SJCRH30 (cell line): ENCODE measurements at places on chromosomes 5 and 9. TPM values are rescaled to one million over a fixed set of nuclear protein-coding genes. Genes with fewer than 3 reads are reported as not detected.

The LRRC26 gene
- 0.24 and 0.53 TPM in 2 replicates for total RNA-seq

- H3K36me3 ChIP-seq: no peaks in the 10 kb centered on the region
- H3K4me1 ChIP-seq: no peaks in the 10 kb centered on the region
- no peaks in the 10 kb centered on the region for H3K27me3 ChIP-seq
These were observed 97.6 kb downstream of the ARSB start for GRCh38 chr5:78887384-78888118.

DNA sequence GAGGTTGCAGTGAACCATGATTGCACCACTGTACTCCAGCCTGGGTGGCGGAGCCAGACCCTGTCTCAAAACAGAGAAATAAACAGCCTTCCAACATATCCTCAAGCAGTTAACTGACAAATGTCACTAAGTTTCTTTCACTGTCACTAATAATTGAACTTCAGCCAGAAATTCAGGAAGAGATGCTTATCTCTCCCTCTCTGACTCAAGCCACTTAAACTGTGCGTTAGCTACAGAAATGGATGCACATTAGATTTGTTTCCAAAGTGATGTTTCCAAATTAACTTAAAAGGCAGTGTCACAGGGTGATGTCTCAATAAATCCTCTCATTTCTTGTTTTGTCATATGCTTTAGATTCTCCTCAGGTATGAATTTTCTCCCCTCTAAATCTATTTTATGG, 164.9 kb downstream of the KDM4C start:
- no peak overlapping the region for H3K27ac ChIP-seq
- H3K36me3 ChIP-seq: no peaks in the 10 kb centered on the region
- no peaks in the 10 kb centered on the region for H3K27me3 ChIP-seq
- H3K4me3 ChIP-seq: no peak overlapping the region
- H3K4me1 ChIP-seq: no peaks in the 10 kb centered on the region

- H3K27ac ChIP-seq: peak overlapping the region; percentile 60
- no peak overlapping the region for H3K4me3 ChIP-seq
- DNase-seq: peak; percentile 95
- peaks cover 21% of the 10 kb centered on the region for H3K4me1 ChIP-seq
- no peaks in the 10 kb centered on the region for H3K27me3 ChIP-seq
- H3K36me3 ChIP-seq: no peaks in the 10 kb centered on the region
These were observed 14.6 kb upstream of the BNC2 start for GRCh38 chr9:16884952-16885513.

GRCh38 chr5:669842-670395, 23.2 kb downstream of the TPPP start:
- H3K4me3 ChIP-seq: no peak overlapping the region
- no peaks in the 10 kb centered on the region; the same call in 1 of the 2 replicates for H3K27me3 ChIP-seq
- no peaks in the 10 kb centered on the region for H3K36me3 ChIP-seq
- no peak for DNase-seq
- H3K4me1 ChIP-seq: no peaks in the 10 kb centered on the region
- H3K27ac ChIP-seq: no peak overlapping the region

DNA sequence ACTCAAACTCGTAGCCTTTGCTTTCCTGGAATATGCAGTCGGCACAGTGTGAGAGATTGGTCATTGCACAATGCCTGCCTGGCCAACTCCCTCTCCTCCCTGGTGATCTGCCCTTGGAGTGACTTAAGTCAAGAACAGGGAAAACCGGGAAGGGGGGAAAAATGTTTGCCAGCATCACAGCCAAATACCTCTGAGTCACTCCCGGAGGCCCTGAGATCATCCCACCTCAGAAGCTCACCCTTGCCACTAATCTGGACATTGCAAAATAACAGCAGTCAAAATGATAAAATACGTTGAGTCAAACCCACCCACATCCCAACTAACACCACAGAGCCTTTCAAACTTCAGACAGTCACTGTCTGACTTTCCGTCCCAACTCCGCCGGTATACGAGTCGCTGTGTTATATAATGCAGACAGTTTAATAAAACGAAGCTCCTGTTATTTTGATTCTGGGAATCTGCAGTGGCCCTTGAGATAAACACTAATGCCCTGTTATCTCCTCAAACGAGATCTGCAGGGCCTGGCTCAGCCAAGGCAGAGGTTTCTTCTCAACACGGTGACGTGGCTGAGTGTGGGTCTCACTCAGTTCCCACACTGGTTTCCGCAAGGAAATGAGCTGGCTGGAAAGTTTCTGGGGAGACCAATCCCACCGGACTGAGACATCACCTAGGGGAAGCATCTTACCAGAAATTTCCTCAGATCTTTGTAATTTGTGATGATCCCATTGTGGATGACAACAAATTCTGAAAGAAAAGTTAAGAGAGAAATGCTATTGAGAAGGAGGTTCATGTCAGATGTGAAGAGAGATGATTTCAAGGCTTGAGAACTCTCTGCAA, 22.1 kb downstream of the GFPT2 start:
- H3K36me3 ChIP-seq: no peaks in the 10 kb centered on the region
- no peak overlapping the region for H3K4me3 ChIP-seq
- H3K27me3 ChIP-seq: no peaks in the 10 kb centered on the region
- H3K4me1 ChIP-seq: peaks cover 3% of the 10 kb centered on the region; the same call in 1 of the 2 replicates
- no peak overlapping the region for H3K27ac ChIP-seq

GRCh38 chr9:124263213-124263612, 5.5 kb downstream of the NEK6 start:
- H3K36me3 ChIP-seq: no peaks in the 10 kb centered on the region
- no peak for DNase-seq
- H3K4me3 ChIP-seq: no peak overlapping the region
- no peaks in the 10 kb centered on the region for H3K27me3 ChIP-seq
- peak overlapping the region; percentile 72 for H3K27ac ChIP-seq
- peaks cover 69% of the 10 kb centered on the region for H3K4me1 ChIP-seq

GRCh38 chr5:150190503-150190979, 679 bp downstream of the SLC6A7 start:
- H3K27ac ChIP-seq: no peak overlapping the region
- DNase-seq: no peak
- H3K36me3 ChIP-seq: no peaks in the 10 kb centered on the region
- H3K27me3 ChIP-seq: 0 out of 2 replicates have a peak, but pooled peaks cover 8% of the 10 kb centered on the region
- no peak overlapping the region for H3K4me3 ChIP-seq

The FCN2 gene
- total RNA-seq: not detected in 2 replicates

DNA sequence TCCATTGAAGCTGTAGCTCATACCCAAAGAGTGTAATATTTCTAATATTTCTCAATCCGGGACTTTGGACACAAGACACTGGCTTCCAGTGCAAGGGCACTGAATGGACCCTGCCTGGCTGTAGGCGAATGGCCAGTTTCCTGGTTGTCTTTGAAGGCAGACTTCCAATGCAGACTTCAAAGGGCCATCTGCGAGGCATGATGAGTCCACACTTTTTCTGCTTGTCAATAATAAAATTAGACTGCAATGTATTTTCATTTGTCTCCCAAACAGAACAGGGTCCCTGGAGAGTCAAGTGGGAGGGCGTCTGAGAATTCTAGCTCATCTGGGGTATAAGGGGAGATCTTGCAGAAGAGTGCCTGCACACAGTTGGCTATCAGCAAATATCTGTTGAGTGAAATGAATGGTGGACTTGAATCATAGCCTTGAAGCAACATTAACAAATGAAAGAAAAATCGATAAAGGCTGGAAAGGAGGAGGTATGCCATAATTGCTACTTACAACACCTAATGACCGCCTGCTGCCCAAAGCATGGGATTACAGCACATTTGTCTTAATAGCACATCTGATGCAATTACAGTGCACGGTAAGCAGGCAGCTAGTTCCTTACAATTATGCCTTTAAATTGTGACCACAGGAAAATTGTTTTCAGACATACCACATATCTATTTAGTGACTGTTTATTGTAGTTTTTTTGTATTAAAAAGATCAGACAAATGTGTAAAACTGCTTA, 137.5 kb downstream of the ARHGEF28 start:
- no peak for DNase-seq
- no peak overlapping the region for H3K4me3 ChIP-seq
- H3K36me3 ChIP-seq: no peaks in the 10 kb centered on the region
- no peaks in the 10 kb centered on the region for H3K4me1 ChIP-seq
- no peaks in the 10 kb centered on the region for H3K27me3 ChIP-seq

The SLC6A19 gene
- total RNA-seq: not detected in 2 replicates

GRCh38 chr9:87670572-87671264, 55.2 kb upstream of the CTSL start:
- no peaks in the 10 kb centered on the region for H3K4me1 ChIP-seq
- no peaks in the 10 kb centered on the region for H3K27me3 ChIP-seq
- no peak overlapping the region for H3K4me3 ChIP-seq
- H3K27ac ChIP-seq: no peak overlapping the region
- H3K36me3 ChIP-seq: peaks cover 26% of the 10 kb centered on the region

GRCh38 chr5:171697221-171698102, 88.2 kb upstream of the SMIM23 start:
- no peak overlapping the region for H3K27ac ChIP-seq
- H3K36me3 ChIP-seq: no peaks in the 10 kb centered on the region
- no peaks in the 10 kb centered on the region for H3K4me1 ChIP-seq

DNA sequence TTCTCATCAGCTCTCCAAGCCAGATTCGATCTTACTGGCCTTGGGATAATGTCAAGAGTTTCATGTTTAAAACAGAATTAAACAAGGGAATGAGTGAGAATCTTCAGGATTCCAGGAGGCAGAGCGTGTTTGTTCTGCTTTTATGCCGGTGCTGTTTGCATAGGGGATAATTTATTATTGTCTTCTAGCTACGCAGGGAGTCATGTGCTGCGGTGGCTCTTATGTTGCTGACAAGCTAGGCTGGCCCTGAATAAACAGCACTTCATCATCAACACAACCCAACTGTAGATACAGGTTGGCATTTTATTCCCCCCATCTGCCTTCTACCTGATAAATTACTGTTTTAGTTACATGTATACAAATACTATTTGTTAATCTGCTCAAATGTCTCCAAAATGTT, 47.1 kb upstream of the PCA3 start:
- no peak overlapping the region for H3K4me3 ChIP-seq
- no peaks in the 10 kb centered on the region for H3K27me3 ChIP-seq
- H3K36me3 ChIP-seq: no peaks in the 10 kb centered on the region
- H3K27ac ChIP-seq: no peak overlapping the region
- H3K4me1 ChIP-seq: no peaks in the 10 kb centered on the region
- no peak for DNase-seq

DNA sequence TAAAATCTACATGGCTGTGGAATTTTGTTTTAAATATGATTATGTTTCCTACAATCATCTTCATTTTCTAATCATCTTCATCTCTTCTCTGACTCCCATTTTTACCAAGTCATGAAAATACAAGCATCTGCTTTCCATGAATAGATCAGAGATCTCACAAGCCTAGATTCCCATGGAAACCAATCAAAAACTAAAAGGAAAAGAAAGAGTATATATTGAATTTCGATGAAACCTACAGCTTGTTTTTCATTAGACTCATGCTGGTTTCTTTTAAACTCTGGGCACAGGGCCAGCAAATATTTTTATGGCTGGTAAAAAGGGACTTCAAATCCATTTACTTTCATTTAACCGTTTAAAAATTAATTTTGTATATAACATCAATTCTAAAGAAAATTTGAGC, 51.2 kb downstream of the INVS start:
- no peaks in the 10 kb centered on the region for H3K4me1 ChIP-seq
- no peaks in the 10 kb centered on the region for H3K27me3 ChIP-seq
- no peaks in the 10 kb centered on the region; the same call in 1 of the 2 replicates for H3K36me3 ChIP-seq

GRCh38 chr9:128484686-128485413, 19.7 kb upstream of the GLE1 start:
- H3K4me1 ChIP-seq: no peaks in the 10 kb centered on the region
- peaks cover 60% of the 10 kb centered on the region for H3K36me3 ChIP-seq
- DNase-seq: no peak
